ENCODE measurements at places on chromosomes 13 and 19. TPM values are rescaled to one million over a fixed set of nuclear protein-coding genes. Genes with fewer than 3 reads are reported as not detected.

DNA sequence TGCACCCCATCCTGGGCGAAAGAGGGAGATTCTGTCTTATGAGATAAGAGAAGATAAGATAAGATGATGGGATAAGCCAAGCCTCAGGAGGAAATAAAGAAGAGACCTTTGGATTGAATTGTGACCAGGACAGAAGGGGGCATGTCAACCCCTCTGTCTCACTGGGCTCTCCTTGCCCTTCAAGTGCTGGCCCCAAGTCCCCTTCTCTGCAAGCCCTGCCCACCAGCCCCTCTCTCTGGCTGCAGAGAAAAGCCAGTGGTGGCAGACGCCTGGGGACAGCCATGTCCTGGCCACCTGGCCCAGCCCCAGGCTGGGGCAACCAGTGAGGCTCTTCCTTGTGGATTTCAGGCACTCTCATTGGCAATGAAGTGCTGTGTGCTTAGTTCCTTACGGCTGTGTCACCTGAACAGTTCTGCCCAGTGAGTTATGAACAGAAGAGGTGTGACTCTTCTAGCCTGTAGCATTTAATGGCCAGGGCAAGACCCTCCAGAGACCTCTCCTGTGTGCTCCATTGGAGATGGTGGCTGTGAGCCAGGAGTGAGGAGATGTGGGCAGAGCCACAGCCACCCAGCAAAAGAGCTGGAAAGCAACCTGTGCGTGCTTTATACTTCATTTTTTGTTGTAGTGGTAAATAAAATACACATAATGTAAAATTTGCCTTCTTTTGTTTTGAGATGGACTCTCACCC, 6.1 kb upstream of the BTBD2 start:
- H3K27ac ChIP-seq: no peak overlapping the region
- no peak overlapping the region for H3K4me3 ChIP-seq
- H3K36me3 ChIP-seq: peaks cover 10% of the 10 kb centered on the region

GRCh38 chr19:48683349-48683748, 10.5 kb upstream of the NTN5 start:
- no peak overlapping the region for H3K4me3 ChIP-seq
- DNase-seq: no peak
- no peaks in the 10 kb centered on the region for H3K27me3 ChIP-seq
- H3K4me1 ChIP-seq: no peaks in the 10 kb centered on the region
- no peaks in the 10 kb centered on the region for H3K36me3 ChIP-seq

The CYP2A6 gene
- 0.25 TPM for total RNA-seq

- H3K4me1 ChIP-seq: peaks cover 13% of the 10 kb centered on the region
- H3K36me3 ChIP-seq: no peaks in the 10 kb centered on the region
- no peak overlapping the region for H3K27ac ChIP-seq
- H3K27me3 ChIP-seq: no peaks in the 10 kb centered on the region
- no peak overlapping the region for H3K4me3 ChIP-seq
Observed at GRCh38 chr13:83549671-83550070, 332.6 kb downstream of the SLITRK1 start.

GRCh38 chr13:30880151-30880855, 25.8 kb upstream of the MEDAG start:
- no peaks in the 10 kb centered on the region for H3K27me3 ChIP-seq
- peaks cover 18% of the 10 kb centered on the region for H3K36me3 ChIP-seq
- H3K27ac ChIP-seq: no peak overlapping the region
- H3K4me1 ChIP-seq: peaks cover 13% of the 10 kb centered on the region

DNA sequence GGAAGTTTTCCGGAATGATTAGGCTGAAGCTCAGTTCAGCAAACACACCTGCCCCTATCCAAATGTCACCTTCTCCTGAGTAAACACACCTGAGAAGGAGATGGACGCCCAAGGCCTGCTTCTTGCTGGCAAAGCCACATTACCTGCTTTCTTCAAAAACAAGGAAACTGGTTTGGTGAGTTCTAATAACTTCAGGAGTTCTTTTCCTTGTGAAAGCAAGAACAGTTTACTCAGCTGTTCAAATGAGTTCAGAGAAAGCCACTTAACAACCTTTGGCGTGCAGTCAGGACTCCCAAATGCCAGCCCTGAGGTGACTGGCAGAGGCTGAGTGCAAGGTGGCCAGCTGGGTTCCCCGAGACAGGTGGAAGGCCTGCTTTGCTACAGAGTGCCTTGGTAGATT, 160.5 kb downstream of the STK24 start:
- H3K4me1 ChIP-seq: no peaks in the 10 kb centered on the region
- DNase-seq: no peak
- no peak overlapping the region for H3K27ac ChIP-seq
- no peaks in the 10 kb centered on the region for H3K27me3 ChIP-seq
- H3K4me3 ChIP-seq: no peak overlapping the region

DNA sequence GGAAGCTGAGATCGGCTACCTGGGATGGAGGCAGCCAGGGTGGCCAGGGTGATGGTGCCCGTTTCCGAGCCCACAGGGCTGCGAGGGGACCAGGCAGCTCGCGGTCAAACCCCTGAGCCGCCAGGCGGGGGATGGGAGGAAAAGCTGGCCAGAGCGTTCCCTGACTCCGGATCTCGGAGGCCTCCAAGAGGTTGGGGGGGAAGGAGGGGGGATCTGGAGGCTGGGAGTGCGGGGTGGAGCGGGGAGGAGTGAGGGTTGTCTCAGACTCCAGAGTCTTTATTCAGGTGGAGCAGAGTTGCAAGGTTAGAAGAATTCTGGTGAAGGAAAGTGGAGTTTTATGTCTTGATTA, 1.1 kb downstream of the CACNG7 start:
- H3K4me1 ChIP-seq: peaks cover 36% of the 10 kb centered on the region
- H3K4me3 ChIP-seq: peak overlapping the region; percentile 84
- H3K27ac ChIP-seq: no peak overlapping the region
- DNase-seq: peak; percentile 71
- H3K27me3 ChIP-seq: peaks cover 57% of the 10 kb centered on the region
- H3K36me3 ChIP-seq: peaks cover 7% of the 10 kb centered on the region

The ZNF524 gene
- 5.5 TPM for total RNA-seq

DNA sequence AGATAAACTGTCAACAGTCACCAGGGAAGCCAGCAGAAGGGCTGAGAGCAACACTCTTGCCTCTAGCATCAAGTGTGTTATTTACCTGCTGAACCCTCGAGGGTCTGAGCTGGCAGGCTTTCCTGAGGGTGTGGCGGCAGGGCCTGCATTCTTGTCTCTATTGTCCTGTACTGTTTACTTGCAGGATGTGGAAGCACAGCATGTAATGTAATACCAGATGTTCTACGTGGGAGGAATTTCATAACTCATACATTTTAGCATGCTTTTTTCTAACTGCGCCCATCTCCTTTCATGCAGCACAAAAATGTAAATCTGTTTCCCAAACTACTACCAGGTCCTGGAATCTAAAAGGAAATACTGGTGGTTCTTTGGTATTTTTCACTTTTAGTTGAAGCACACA, 153.1 kb downstream of the RGCC start:
- peaks cover 14% of the 10 kb centered on the region for H3K36me3 ChIP-seq
- H3K4me1 ChIP-seq: no peaks in the 10 kb centered on the region
- H3K27ac ChIP-seq: no peak overlapping the region
- no peak overlapping the region for H3K4me3 ChIP-seq
- no peaks in the 10 kb centered on the region for H3K27me3 ChIP-seq
- no peak for DNase-seq

The COX7A1 gene
- 0.64 TPM for total RNA-seq

The DHDH gene
- total RNA-seq: 3.1 TPM

The ANKLE1 gene
- total RNA-seq: 9.1 TPM

The KLK4 gene
- 0.27 TPM for total RNA-seq

DNA sequence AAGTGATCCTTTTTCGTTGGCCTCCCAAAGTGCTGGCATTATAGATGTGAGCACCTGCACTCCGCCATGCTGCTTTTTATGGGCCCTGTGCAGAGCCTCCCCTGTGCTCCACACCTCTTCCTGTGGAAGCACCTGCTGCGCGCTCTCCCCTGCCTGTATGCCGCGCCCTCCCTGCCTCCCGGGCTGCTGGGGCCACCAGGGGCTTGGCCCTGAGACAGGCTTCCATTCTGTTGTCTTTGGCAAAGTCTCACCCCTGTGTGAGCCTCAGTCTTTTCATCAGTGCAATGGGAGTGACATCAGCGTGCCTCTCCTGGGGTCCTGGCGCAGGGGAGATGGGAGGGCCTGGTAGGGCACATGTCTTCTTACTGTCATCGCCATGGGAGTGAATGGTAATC, 1.3 kb downstream of the FAM174C start:
- H3K36me3 ChIP-seq: peaks cover 28% of the 10 kb centered on the region
- H3K27ac ChIP-seq: peak overlapping the region; percentile 73
- peak overlapping the region; percentile 71 for H3K4me3 ChIP-seq
- H3K27me3 ChIP-seq: no peaks in the 10 kb centered on the region
- H3K4me1 ChIP-seq: peaks cover 22% of the 10 kb centered on the region
- DNase-seq: no peak
